ENCODE measurements at places on chromosomes 13 and 19.

DNA sequence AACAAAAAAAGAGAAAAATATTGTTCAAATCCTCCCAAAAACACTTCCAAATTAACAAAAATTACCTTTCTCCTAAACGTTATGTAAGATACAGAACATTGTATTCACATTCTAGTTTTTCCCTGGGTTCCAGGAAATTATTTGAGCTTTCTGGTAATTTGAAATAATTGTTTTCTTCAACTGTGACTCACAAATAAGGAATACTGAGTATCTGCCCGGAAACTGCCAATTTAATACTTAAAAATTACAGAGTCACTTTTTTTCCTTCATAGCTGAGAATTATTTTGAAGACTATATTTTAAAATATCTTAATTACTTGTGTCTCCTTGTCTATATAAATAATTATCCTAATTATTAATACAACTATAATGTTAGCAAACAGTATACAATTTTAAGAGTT, 709.0 kb upstream of the ARGLU1 start:
- DNase-seq, result no peak

GRCh38 chr13:43846496-43847158, 32.9 kb downstream of the CCDC122 start:
- no peak for DNase-seq

DNA sequence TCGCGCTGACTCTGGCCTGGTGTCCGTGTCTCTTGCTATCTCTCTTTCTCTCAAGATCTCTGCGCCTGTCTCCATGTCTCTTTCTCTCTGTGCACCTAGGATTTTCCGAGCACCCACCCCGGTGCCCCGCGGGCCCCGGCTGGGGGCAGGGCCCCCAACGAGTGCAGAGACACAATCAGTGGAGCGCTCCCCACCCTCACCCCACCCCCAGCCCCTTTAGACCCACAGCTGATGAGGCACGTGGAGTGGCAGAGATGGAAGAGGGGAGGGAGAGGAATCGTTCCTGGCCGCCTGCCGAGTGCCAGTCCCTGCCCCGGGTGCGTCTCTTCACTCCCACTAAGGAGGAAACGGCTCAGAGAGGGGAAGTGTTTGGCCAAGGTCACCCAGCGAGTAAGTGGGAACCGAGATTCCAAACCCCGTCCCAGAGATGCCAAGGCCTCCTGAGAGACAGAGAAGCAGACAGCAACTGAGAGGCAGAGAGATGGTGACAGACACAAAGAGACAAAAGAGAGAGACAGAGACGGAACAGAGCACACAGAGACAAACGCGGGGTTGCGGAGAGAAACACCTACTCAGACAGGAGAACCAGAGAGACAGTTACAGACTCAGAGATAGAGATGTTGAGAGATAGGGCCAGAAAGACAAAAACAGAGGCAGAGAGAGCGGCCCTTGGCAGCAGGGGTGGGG, 626 bp upstream of the BCL3 start:
- DNase-seq, result peak; percentile 6

- no peak for DNase-seq
Measured at GRCh38 chr13:91168386-91168711, 179.1 kb upstream of the MIR17HG start.

- no peak for DNase-seq
Measured at GRCh38 chr19:4622695-4623421, 16.5 kb upstream of the TNFAIP8L1 start.

- no peak for DNase-seq
Measured at GRCh38 chr13:44629465-44630183, 53.5 kb upstream of the TSC22D1 start.

DNA sequence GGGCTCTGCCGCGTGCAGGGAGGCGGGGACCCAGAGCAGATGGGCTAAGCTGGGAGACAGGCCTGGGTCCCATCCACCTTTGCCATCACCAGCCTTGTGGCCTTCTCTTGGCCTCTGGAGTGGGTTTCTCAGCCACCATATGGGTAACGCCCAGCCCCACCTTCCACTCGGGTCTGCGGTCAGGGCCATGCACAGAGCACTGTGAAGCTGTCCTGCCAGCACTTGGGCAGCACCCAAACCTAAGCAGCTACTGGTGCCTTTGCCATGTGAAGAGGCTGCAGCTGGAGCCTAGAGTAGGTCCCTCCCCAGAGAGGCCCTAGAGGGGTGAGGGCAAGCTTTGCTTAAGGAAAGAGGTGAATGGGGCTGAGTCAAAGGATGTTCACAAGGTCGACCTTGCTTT, 24.1 kb upstream of the NPAS1 start:
- DNase-seq, result no peak

DNA sequence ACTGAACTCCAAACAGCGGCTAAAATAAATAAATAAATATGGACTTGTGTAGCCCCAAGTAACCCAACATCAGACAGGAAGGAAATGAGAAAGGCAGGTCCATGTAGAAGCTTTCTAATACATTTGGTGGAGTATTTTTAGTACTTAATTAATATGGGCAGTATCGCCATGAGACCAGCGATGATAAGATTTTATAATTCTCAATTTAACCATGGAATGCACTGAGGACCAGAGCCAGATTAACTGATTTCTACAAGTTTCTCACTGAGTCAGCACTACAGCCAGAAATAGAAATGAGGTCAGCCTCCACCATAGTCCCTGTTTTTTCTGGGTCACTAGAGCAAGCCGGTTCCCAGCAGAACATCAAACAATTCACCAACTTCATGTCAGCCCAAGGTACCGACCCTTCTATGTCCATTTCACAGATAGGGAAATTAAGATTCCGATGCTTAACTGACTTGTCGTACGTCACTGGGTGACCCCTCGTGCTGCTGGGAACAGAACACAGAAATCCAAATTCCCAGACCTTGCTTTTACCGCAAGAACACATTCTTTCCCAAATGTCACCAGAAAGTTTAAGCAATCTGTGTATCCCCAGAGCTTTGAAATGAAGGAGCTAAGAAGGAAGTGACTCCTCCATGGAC, 90.4 kb downstream of the COL4A1 start:
- no peak for DNase-seq

DNA sequence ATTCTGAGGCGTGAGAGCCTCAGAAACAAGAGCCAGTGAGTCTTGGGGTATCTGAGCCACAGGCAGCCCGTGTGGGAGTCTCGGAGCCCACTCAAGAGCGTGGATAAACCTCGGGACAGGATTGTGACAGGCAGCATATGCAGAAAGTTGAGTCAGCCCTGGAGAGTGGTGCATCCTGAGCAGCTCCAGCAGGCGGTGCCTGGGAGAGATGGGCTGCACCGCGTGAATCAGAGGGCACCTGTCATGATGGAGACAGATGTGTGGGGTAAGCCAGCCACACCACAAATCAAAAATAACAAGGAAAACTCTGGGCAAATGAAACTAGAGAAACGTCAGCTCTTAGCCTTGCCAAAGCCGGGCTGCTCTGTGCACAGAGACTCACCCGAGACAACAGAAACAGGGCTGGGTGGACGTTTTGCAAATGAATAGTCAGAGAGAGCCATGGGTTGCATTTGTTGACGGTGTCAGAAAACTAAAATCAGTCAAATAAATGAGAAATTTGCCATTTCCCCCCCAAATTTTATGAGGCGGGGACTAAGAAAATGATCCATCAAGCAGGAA, 30.0 kb upstream of the POP4 start:
- DNase-seq, result no peak

- DNase-seq, result no peak
Measured at GRCh38 chr19:42386974-42387707, 3.0 kb downstream of the CNFN start.

DNA sequence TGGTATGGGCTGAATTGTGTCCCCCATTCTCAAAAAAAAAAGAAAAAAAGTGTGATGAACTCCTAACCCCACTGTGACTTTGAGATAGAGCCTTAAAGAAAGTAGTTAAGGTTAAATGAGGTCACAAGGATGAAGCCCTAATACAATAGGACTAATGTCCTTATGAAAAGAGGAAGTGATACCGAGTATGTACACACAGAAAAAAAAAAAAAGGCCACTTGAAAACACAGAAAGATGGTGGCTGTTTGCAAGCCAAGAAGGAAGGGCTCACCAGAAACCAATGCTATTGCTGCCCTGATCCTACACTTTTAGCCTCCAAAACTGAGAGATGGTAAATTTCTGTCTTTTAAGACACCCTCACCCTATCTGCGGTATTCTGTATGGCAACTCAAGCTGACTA, 955.6 kb downstream of the PCDH17 start:
- no peak for DNase-seq

- DNase-seq, result no peak
Measured at GRCh38 chr13:106133025-106133424, 402.4 kb downstream of the EFNB2 start.

- DNase-seq, result no peak
Measured at GRCh38 chr13:59834801-59835200, 328.9 kb downstream of the DIAPH3 start.

DNA sequence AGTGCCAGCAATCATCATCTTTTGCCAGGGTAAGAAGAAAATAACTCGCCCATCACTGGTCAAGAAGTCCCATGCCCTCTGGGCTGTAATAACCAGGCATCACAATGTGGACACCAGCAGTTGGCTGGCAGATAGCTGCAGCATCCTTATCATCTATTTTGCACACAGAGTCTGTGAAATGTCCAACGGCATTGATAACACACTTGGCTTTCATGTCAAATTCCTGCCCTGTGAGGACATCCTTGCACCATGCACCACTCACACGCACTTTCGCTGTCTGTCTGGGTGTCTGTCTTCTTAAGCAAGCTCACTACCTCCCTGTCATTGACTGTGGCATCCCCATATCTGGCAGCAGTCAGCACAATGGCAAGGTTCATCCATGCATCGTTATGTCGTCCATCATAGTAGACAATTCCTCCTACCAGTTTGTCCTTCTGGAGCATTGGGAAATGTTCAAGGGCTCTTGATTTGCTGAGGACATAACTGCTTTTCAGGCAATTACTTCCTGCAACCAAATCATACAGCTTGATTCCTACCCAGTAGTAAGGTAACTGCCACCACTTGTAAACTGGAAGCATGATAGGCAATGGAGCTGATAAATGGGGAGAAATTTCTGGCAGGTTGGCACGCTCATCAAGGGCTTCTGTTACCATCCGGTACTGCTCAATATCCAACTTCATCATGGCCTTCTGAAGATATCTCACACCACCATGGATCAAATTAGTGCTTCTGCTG, 6.8 kb upstream of the ZSCAN5A start:
- no peak for DNase-seq

GRCh38 chr13:29922896-29923295, 72.5 kb upstream of the UBL3 start:
- DNase-seq, result no peak

DNA sequence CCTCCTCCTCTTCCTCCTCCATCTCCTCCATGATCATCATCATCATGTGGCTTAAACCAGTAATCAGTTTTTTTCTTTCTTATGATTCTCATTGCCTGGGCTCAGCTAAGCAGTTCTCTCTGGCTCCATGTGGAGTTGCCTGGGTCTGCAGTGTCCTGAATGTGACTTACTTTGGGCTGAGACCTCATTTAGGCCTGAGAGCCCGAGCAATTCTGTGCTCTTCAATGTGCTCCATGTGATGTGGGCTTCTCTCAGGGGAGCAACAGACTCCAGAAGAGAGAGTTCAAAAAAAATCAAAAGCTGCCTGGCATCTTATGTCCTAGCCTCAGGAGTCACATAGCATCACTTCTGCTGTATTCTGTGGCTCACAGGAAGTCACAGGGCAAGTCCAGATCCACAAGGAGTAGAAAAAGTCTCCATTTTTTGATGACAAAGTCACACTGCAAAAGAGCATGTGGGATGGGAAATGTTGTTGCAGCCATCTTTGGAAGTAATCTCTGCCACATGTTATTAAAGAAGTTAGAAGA, 128.7 kb downstream of the MAB21L1 start:
- DNase-seq, result no peak

DNA sequence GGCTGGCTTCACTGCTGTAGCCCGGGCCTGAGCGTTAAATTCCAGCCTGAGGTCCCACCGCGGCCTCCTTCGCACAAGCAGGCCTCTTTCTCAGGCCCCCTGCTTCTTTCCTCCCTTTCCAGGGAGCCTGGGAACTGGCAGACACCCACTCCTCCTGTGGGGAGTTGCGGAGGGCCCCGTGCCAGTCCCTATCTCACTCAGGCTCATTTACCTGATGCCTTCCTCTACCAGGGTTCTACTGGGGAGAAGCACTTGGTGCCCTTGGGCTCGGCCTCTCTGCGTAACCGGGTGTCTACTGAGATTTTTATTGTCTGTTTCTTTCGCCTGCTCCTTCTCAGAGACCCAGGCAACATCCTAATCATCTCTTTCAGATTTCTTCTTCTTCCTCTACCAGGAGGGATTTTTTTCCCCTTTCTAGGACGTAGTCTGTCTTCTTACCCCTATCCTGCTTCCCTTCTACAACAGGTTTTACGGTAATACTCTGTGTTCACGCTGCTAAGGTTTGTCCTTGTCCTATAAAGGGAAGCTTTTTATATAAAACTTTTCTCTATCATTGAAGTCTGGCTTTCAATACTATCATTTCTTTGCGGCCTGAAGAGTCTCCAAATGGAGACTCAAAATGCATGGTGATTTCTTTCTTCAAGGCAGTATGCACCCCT, 135.4 kb upstream of the GPR12 start:
- DNase-seq, result no peak

GRCh38 chr13:25179832-25180774, 8.0 kb upstream of the AMER2 start:
- DNase-seq, result no peak

DNA sequence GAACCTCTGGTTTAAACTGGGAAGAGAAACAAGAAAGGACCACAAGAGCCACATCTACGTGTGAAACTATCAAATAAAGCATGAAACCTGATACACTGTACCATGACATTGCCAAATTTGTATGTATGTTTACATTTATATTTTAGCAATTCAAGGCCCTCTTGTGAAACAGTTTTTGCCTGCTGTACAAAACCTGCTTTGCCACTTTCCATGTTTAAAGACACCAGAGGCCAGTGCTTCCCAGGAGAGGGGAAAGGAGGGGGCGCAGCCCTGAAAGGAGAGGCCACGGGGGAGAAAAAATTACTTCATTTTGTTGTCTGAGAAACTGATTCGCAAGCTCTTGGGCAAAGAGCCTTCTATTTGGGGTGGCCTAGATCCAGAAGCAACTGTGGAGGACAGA, 124.8 kb downstream of the DCLK1 start:
- no peak for DNase-seq

DNA sequence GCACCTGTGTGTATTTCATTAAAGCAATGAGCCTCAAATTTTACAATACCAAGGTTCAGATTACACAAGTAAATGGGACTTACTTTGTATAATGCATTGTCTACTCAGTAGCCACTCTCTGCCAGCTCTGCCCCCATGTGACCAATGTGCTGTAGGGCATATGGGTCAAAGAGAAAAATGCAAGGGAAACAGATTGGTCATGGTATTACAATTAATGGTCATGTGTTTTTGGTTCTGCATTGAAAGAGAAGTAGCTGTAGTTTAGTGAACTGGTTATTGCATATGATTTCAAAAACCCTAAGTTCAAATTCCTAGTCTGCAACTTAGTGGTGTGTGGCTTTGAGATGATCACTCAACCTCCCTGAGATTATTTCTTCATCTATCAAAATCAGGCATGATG, 545.4 kb downstream of the SUCLA2 start:
- DNase-seq, result no peak

All from DND-41 (cell line).